ENCODE measurements at places on chromosomes 1 and 21.
A peak's percentile ranks its signal among the peaks of the same experiment; 100 is the strongest.

- no peak for DNase-seq
Measured at GRCh38 chr1:19035377-19036040, 79.0 kb upstream of the IFFO2 start.

DNA sequence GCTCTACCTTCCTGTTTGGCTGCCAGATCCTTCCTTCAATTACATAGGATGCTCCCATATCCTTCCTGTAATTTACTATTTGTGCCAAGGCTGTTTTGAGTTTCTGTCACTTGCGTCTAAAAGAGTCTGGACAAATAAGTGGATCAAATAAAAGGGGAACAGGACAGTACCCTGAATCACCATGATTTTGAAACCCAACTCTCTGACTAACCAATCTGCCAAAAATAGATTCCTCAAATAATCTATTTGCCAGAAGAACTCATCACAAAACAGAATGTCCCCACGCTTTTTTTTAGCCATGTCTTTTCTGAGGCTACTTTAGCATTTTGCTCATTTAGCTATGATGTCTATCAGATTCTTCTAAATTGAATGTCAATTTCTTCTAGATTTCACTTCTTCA lies 392.6 kb downstream of the NTNG1 start:
- no peak for DNase-seq

DNA sequence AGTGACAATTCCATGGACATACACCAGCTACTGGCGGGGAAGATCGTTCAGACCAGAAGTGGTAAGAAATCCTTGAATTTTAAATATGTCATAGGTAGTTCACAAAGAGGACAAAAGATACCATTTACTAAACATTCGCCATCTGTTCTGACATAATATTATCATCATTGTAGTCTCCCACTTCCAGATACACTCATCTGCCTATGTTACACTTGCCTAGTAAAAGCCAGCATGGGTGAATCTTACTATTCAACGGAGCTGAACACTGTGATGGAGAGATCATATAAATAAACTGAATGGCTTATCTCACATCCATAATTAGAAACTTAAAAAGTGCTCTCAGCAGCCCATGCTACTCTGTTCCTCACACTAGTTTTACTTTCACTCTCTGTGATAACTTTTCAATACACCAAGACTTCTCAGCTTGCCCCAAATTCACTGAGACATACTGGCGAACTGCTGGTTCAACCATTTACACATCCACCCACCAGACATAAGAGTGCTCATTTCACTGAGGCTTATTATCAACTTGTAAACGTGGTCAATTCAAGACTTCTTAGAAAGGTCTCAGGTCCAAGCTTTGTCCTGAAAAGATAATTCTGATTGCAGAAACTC lies 463 bp upstream of the PRRC2C start:
- no peak for DNase-seq

- no peak for DNase-seq
Measured at GRCh38 chr1:54520631-54521321, 27.3 kb upstream of the ACOT11 start.

DNA sequence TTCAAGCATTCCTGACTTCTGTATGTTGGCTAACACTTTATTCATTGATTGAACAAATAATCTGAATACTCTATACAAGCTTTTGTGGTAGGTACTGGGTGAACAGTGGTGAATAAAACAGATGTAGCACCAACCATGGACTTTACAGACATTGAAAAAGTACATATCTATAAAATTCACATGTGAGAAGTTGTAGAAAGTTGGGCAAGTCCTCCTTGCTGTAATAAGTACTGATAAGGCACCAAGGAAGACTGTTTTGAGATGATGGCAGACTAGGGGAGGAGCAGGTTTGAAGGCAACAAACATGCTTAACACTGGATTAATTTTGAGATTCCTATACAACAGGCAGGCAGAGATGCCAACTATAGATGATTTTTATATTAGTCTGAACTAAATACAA lies 42.4 kb downstream of the RNF2 start:
- no peak for DNase-seq

- no peak for DNase-seq
Measured at GRCh38 chr1:112995890-112996289, 39.9 kb upstream of the SLC16A1 start.

GRCh38 chr1:234582186-234582585 lies 27.8 kb downstream of the IRF2BP2 start:
- no peak for DNase-seq

DNA sequence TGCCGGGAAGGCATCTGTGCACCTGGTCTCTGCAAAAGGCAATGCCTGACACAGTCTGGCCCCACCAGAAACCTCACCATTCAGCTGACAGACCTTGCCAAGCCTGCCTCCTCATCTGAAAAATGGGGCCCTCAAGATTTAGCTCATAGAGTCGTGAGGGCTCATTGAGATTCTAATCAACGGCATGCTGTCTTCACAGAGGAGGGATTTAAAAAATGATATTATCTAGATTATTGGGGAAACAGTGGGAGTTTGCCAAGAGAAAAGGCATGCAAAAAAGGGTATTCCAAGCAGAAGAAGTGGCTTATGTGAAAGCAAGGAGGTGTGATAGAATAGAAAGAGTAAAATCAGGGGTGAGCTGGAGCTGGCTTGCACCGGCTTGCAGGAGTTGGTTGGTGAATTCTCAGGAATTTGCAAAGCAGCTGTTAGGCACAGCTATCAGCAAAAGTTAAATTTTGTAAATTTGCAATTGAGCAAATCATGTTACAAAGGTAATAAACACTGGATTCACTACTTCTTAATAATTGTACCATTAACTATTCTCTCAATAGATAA lies 91.7 kb upstream of the WNT4 start:
- DNase-seq: no peak

DNA sequence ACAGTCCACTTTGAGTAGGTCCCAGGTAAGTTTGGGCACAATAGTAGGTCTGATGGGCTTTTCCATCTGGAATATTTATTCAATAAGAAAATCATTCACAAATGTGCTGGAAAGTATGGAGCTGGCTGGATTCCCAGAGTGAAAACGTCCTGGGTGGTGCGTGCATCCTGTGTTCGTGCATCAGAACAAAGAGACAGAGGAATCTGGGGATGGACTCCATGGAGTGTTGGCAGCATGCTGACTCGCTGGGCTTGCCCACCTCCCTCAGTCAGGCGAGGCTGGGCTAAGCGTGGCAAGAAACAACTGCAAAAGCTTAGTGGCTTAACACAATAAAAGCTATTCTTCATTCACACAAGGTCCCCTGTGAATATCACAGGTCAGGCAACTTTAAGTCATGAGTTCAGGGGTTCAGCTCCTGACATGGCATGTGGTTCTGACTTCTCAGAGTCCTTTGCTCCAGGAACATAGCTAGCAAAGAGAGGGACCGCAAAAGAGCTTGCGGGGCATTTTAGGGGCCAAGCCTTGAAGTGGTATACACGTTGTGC lies 151.6 kb upstream of the ZNF644 start:
- DNase-seq: no peak

GRCh38 chr1:118077331-118078045 lies 107.5 kb downstream of the SPAG17 start:
- DNase-seq: peak; percentile 51

DNA sequence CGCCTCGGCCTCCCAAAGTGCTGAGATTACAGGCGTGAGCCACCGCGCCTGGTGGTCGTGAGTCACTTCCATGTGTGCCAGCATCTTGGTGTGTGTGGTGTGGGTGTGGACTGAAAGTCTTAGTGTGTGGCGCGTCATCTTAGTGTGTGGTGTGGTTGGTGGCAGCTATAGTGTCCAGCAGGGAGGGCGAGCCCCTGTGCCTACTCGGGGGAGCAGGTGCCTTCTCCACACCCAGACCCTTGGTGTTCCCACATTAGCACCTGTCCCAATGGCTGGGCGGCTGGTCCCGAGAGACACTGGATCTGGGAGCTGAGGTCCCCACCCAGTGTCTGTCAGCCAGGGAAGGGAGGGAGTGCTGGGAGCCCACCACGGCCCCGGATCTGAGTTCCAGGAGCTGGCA lies 2.8 kb downstream of the SCNN1D start:
- peak; percentile 25 for DNase-seq

DNA sequence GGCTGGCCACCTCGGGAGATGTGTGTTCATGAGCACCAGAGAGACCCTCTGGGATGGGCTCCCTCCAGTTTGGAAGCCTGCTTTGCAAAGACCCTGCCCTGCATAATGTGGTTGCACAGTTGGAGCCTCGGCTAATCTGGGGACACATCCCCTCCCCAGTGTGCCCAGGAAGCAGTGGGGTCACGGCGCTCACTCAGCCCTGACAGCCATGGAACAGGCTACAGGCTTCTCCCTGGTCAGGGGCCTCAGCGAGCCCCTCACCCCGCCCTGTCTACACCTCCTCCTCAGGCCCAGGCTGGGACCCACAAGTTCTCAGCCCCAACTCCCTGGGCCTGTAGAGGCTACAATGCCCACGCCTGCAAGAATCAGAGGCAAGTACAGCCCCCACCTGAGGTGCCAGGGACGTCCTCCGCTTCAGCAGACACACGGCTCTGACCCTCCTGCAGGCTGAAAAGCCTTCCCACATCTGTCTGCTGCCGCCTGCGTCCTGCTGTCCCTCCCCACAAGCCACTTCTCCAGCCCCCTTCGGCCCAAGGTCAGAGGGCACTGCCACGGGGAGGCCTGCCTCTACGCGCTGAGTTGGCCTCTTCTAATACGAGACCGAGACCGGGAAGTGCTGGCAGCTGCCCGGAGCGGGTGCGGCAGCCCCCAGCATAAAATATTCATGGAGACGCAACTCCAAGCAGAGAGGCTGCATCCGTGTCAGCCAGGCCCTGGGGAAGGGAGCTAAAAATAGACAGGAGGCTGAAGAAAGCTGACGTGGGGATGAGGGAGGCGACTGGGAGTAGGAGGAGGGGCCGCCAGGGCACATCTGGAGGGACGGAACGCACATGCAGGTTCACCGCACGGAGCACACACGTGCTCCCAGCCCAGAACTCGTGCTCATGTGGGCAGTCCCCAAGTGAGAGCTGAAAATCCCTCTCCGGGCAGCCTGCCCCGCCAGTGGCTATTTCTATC lies 15.2 kb upstream of the GPR153 start:
- DNase-seq: peak; percentile 87

GRCh38 chr1:225454733-225455132 lies 26.9 kb upstream of the LBR start:
- peak; percentile 92 for DNase-seq

DNA sequence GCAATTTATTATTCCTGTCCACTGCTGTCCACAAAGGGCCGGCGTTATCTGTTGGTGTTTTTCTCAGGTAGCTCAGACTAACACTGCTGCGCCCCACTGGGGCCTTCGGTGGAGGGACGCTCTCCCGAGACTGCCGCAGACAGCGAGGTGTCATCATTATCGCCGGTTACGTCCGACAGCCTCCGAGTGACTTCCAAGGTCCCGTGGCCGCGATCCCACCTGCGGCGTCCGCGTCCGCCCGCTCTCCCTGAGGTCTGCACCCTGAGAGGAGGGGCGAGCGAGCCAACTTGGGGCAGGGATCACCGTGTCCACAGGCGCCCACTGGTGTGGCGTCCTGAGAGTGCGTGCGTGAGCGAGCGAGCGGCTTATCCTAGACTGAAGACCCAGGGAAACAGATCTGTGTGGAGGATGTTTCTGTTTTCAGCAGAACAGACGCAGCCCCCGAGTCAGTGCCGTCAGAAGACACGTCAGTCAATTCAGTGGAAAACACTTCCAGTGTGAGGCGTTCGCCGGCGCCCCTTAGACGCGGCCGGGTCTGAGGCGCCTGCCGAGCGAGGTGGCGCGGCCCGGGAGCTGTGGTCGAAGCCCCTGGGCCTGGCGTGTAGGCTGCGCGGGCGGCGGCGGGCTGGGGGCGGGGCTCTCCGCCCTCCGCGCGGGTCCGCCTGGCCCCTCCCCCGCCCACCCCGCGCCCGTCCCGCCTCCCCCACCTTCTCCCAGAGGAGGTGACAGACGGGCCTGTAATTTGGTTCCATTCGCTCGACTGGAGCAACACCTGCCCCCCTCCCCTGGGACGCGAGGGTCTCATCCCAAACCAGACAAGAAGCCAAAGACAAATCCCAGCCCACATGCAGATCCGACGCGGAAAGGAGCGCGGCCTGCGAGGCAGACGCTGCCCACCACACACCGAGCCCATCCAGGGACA lies 12.6 kb downstream of the NHLH2 start:
- peak; percentile 9 for DNase-seq

- DNase-seq: no peak
Measured at GRCh38 chr21:31895077-31895835, 22.4 kb downstream of the HUNK start.

GRCh38 chr1:65049941-65050713 lies 83.8 kb upstream of the JAK1 start:
- no peak for DNase-seq

- DNase-seq: no peak
Measured at GRCh38 chr1:19219451-19219850, 9.4 kb upstream of the UBR4 start.

GRCh38 chr1:156884560-156885184 lies 8.8 kb upstream of the PEAR1 start:
- DNase-seq: no peak

DNA sequence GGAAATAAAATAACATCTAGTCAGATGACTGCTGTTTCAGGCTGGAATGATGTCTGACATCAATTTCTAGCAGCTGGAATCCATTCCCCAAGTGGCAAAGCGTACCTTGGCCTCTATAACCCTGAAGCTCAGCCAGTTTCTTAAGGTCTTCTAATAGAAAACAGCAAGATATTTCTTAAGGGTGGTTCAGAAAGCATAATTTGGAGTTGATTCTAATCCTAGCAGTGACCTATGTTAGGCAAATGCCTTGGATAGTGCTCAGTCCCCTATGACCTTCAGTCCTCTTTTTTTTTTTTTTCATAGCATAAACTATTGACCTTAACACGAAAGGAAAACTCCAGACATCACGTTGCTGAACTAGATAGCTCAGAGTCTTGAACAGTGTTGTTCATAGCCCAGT lies 56.5 kb downstream of the LAMC2 start:
- DNase-seq: no peak

GRCh38 chr1:38929054-38929453 lies 12.6 kb downstream of the RHBDL2 start:
- DNase-seq: no peak

- no peak for DNase-seq
Measured at GRCh38 chr1:31441073-31441472, 28.1 kb downstream of the SERINC2 start.

DNA sequence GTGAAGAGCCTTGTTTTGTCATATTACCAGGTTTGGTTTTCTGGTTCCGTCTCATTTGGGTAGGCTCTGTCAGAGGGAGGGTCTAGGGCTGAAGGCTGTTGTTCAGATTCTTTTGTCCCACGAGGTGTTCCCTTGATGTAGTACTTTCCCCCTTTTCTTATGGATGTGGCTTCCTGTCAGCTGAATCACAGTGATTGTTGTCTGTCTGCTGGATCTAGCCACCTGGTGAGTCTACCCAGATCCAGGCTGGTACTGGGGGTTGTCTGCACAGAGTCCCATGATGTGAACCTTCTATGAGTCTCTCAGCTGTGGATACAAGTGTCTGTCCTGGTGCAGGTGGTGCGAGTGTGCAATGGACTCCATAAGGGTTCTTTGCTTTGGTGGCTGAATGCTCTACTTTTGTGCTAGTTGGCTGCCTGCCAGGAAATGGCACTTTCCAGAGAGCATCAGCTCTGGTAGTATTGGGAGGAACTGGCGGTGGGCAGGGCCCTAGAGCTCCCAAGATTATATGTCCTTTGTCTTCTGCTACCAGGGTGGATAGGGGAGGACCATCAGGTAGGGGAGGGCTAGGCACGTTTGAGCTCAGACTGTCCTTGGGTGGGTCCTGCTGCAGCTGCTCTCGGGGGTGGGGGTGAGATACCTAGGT lies 246.0 kb downstream of the RYR2 start:
- no peak for DNase-seq
